ENCODE measurements at places on chromosomes 7 and 10.

DNA sequence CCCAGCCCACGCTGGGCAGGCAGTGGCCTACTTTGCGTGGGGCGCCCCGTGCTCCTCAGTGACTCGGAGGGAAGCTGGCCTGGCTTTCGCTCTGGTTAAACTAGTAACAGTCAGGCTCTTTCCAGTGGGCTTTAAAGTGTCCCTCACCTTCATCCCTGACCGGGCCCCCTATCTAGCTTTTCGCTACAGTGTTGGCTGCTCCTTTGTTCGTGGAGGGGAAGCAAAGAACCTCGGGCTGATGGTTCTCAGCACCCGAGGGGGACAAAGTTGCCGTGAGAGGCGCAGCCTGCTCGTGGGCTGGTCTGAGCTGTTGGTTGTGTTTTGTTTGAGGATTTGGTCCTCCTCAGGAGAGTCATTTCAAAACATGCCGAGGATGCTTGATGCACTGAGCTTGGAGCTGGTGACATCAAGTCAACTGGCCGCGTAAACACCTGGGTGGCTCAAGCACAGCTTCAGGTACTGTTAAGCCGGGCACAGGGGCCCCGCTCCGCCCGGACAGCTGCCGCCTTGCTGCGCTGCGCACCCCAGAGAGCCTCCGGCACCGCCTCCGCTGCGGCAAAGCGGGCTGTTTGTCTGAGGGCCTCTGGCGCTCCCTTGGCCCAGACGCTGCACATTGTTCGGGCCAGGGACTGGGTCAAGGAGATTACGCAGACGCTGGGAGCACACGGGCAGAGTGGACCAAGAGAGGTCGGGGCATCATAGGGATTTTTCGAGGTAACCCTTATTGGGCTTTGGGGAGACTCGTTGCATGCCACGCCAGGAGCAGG is 1.6 kb downstream of the DLX6 start:
- DNase-seq: no peak

- DNase-seq: no peak
Measured at GRCh38 chr7:74572301-74572979, 85.1 kb upstream of the GTF2I start.

DNA sequence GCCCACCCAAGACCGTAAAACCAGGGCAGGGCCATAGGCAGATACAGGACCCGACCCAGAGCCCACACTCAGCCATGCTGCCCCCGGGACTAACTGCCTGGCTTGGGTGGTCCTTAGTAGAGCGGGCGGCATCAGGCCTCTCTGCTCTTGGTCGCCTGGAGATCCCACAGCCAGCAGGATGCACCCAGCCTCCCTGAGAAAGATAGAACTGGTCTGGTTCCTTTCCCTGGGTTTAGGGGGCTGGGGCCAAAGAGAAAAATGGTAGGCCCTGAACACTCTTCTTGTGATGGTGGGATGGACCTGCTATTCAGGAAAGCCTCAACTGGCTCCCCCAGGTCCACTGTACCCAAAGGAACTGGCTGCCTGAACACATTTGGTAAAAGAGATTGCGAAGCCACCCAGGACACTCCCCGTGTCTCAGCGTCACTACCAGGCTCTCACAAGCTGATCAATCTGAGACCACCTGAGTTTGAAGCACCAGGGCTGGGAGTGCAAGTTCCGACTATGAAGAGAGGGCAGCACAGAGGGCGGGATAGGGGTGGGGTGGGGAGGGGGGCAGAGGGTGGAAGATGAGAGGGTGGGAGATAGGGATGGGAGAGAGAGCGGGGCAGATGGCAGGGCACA is 591.5 kb downstream of the DNAJB6 start:
- DNase-seq: no peak

- no peak for DNase-seq
Measured at GRCh38 chr10:34168439-34168838, 646.7 kb downstream of the PARD3 start.

- DNase-seq: no peak
Measured at GRCh38 chr7:17651863-17652385, 288.4 kb downstream of the SNX13 start.

- no peak for DNase-seq
Measured at GRCh38 chr7:152411389-152411788, 24.4 kb downstream of the KMT2C start.

DNA sequence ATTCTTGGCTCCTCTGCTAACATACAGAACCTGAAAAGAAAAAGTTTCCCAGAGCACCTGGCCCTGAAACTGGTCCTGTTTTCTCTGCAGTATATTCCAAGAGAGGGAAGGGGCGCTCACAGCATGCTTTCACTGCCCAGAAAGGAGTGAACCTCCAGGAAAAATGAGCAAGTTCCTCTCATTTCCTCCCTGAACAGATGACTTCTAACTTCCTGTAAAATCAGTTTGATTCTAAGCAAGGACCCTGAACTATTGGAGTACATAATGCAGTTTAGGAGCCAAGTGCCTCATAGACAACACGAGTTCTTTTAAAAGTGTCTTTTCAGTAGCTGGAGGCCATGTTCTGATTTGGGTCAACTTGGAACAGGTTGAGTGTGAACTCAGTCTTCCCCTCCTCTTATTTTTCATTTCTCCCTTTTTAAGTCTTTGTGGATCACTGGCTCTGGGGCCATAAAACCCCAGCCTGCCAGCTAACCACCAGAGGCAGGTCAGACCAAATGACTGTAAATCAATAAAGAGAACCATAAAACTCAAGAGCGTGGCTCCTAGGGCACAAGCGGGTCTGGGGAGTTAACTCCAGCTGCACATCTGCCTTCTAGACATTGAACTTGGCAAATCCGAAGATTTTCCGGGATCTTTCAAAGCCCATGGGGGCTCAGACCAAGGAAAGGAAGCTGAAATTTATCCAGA is 5.9 kb upstream of the LRRC18 start:
- DNase-seq: no peak

DNA sequence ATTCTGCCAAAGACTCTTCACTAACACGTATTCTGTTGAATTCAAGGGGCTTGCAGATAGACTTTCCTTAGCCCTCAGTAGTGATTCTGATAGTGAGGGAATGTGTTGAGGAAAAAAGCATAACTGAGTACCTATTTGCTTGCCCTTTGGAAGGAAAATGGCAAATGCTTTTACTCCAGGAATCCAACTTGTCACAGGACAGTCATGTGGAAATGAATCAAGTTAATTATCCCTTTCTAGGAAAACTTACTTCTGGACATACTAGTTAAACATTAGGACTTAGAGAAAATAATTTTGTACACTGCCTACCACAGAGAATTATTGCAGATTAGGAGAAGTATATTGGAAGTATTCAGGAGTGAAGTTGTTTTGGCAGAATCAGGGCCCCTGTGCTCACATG is 148.9 kb upstream of the SLC13A1 start:
- no peak for DNase-seq

DNA sequence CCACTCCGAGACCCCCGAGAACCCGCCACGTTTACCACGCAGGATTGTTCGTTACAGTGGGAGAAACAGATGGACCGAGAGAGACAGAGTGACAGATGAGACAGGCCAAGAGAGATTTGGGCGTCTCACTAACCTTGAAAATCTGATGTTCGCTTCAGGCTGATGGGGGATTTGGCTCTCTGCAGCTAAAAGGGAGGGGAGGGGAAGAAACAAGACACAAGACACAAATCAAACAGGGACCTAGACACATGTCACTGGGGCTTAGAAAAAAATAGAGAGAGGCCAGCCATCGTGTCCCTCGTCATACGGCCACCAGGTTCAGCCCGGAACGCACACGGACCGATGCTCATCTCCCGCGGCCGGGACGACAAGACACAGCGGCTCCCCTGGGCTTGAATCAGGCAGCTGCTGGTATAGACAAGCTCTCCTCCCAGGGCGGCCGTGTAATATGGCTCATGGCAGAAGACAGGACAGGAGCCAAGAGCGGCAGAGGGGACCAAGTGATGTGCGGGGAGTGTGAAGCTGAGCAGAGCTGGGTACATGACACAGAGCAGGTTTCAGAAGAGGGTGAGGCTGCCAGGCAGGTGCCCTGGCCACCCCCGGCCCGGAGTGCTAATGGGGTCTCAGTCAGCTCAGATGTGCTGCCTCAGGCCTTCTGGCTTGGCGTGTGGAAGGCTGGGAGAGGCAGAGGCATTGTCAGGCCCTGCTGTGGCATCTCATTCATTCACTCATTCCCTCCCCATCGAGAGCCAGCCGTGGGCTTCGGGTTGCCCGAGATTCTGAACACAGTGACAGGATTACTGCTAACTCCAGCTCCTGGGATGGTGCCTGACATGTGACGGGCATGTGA is 88.5 kb upstream of the GNA12 start:
- no peak for DNase-seq

DNA sequence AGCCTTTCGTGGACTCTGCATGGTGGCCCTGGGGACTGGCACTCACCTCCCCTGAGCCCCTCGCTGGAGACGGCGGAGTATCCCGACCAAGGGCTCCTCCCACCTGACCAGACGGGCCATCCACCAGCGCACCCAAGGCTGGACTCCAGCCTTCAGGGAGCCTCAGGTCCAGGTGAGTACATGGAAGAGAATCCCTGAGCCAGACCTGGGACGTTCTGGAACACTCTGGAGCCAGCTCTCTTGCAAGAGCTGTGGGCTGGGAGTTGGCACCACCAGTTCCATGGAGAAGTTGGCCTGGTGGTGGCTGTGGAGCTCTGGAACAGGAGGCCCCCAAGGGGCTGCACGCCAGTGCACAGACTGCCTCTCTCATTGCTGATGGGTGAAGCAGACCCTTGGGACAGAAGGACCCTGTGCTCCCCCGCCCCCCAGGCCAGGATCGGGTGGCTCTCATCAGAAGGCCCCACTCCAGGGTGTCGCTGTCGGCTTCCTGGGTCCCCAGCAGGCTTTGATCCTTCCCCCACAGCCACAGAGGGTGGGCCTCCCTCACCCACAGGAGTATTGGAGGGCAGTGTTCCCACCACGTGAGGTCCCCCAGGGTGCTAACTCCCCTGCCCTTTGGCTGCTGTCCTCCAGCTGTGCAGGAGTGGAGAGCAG is 189.9 kb downstream of the EBF3 start:
- DNase-seq: no peak

GRCh38 chr10:132845041-132845551 is 59.1 kb upstream of the NKX6-2 start:
- DNase-seq: no peak
